Smooth muscle cell of bladder (primary cell): ENCODE measurements at places on chromosomes 3 and 15. TPM values are rescaled to one million over a fixed set of nuclear protein-coding genes. Genes with fewer than 3 reads are reported as not detected.

The PRSS50 gene
- not detected in 2 replicates for total RNA-seq

The SERPINI2 gene
- total RNA-seq, result not detected in 2 replicates

The KNG1 gene
- total RNA-seq, result not detected in 2 replicates

The GHSR gene
- not detected in 2 replicates for total RNA-seq

The UBAP1L gene
- 0.71 and 1.4 TPM in 2 replicates for total RNA-seq
